ENCODE measurements at places on chromosomes 16 and 17. TPM values are rescaled to one million over a fixed set of nuclear protein-coding genes. Genes with fewer than 3 reads are reported as not detected.

HCRT gene
- not detected for total RNA-seq

APPBP2 gene
- 51.7 TPM for total RNA-seq

RABEP2 gene
- total RNA-seq: 30.7 TPM

RPGRIP1L gene
- total RNA-seq: 11.4 TPM

DLG4 gene
- total RNA-seq: 11.1 TPM

CD300LB gene
- 0.31 TPM for total RNA-seq

APOH gene
- not detected for total RNA-seq

CNEP1R1 gene
- total RNA-seq: 35.5 TPM

PPP1R1B gene
- total RNA-seq: 7.1 TPM

PNMT gene
- 2.4 TPM for total RNA-seq

NUPR1 gene
- 1.4 TPM for total RNA-seq

TERB1 gene
- total RNA-seq: 0.41 TPM

KIF2B gene
- total RNA-seq: not detected

NPIPA8 gene
- total RNA-seq: 3.5 TPM

EVPL gene
- 42.3 TPM for total RNA-seq

ABR gene
- total RNA-seq: 56.1 TPM

CHST5 gene
- total RNA-seq: not detected

C17orf78 gene
- not detected for total RNA-seq
